Activated naive CD4-positive, alpha-beta T cell (primary cell): ENCODE measurements at places on chromosomes 3 and 15.

DNA sequence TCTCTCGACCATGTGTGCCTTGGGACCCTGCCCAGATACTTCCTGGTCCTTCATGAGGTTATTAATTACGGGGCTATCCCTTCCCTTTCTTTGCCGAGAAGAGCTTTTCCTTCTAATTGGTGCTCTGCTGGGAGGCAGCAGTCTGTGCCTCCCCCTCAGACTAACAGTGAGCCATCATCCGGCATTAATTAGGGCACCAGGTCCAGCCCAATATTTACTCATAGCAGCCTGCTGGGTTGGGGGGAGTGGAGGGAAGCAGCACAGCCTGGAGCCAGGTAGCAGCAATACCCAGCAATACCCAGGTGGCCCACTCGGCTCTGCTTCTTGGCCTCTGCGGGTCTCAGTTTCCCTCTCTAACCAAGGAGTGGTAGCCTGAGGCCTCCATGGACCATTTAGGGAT lies 20.1 kb downstream of the CACNA2D2 start:
- DNase-seq = no peak

DNA sequence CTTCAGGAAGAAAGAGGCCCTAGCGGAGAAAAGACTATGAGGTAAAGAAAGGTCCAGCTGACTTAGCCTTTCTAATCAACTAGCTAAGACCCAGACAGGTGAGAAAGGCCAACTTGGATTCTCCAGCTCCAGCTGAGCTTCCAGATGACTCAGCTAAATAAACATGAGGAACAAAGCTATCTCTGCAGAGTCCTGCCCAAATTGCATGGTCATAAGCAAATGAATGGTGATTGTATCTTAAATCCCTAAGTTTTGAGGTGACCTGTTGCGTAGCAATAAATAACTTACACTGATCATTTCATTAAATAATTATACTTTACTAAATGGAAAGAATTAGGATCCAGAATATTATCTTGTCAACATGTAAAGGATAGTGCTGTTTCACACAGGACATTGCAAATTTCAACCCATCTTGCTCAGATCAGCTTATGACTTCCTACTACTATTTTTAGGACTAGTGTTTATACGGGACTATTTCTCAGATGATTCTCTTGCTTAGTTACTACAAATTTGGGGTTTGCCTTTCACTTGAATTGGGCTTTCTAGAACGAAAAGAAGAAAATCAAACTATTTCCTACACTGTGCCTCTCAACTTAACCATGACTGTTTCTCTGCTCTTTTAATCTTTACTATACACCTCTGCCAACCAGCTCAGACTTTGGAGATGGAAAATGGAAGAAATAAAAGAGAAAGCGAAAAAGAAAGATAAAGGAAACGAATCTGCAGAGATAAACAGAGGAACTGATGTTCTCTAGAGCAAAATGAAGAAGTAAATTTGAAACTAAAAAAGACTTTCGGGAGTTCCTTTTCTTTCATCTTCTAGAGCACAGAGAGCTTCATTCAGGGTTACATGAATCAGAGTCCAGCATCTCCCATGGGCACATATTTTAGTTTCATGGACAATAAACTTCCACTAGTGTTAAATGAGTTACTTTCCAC lies 6.6 kb upstream of the ADGRG7 start:
- no peak for DNase-seq

DNA sequence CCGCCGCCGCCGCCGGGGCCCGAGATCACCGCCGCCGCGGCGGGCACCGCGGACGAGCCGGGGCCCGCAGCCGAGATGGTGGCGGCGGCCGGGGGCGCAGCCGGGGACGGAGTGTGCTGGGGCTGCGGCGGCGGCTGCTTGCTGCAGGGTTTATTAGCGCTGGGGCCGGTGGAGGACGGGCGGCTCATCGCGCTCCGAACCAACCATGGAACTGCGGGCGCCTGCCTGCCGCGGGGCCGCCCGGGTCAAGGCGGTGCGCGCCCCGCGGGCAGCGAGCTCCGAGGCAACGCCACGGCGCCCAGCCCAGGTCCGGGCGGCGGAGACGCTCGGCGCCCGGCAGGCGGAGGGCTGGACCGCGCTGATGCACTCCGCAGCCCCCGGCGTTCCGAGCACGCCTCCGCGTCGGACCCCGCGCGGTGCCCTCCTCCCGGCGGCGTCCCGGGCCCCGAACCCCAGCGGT lies 277 bp downstream of the SIAH2 start:
- DNase-seq = peak; percentile 29

DNA sequence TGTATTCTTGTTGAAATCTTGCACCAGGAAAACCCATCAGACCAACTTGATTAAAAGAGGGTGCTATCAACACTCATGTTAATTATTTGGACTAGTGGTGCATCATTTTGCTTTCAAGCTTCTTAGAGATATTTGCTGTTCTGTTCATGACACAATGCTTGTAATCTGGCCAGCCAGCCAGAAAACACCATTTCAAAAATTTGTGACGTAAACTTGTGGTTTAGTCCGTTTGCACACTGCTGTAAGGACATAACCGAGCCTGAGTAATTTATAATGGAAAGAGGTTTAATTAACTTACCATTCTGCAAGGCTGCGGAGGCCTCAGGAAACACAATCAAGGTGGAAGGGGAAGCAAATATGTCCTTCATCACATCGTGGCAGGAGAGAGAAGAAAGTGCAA lies 374.3 kb upstream of the TGFBR2 start:
- DNase-seq = no peak

GRCh38 chr15:70569714-70570231 lies 193.6 kb downstream of the UACA start:
- DNase-seq = no peak

- DNase-seq = no peak
Measured at GRCh38 chr15:39022532-39023305, 458.1 kb upstream of the RASGRP1 start.

DNA sequence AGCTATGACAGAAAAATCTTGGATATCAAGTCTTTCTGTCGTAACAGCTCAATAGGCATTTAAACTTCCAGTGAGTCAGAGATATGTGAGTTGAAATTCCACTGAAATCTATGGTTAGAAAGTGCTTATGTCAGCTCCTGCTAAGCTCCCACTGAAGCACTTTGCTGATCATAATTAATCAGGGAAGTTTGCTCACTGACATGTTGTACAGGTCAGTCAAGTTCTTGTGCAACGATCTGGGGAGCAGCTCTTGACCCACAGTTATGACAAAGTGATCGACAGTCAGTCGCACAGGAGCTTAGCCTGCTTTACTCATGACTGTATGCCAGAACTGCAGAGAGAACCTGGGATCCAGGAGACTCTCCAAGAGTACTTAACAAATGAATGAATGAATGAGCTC lies 453.5 kb downstream of the SOX2 start:
- DNase-seq = no peak

GRCh38 chr3:53525765-53526703 lies 31.6 kb downstream of the CACNA1D start:
- no peak for DNase-seq

DNA sequence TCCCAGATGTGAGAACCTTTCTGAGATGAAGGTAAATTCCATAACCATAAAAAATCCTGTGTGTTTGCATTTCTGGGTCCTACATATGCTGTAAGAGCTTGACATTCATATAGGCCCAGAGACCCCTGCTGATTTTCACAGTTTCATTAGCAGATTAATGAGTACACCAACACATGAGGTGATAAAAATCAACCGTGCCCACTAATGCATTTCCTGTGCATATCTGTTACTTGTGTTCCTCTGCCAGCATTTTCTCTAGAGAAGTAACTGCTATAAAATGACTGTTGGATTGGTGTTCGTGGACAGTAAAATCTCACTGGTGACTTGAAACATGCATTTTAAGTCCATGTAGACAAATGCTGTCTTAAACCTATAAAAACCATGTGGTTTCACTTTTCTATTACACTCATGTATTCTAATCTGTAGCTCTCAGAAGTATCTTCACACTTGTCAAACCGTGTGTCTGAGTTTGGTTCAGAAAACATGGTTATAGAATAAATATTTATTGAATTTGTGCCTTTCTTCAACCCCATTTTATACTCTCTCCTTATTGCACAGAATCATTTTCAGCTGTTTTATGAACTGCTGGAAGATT lies 14.6 kb downstream of the MAP2K5 start:
- no peak for DNase-seq

DNA sequence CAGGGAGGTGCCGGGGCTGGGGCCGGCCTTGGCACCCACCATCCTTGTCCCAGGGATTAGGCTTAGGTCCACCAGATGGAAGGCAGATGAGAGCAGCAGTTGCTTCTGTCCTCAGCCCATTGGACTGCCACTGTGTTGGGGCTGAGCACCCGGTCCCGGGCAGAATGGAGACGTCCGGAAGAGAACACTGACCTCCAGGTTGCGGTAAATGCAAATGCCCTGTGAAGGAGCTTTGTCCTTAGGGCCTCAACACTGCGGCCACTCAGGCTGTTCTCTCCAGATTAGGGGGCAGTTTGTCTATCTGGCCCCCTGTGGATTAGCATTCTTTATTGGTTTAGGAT lies at the start of gene SERINC4:
TSS of gene SERINC4 (minus strand) at position 276 of the 341 bp plus-strand sequence. CDS start at position 42, 234 bp downstream.
- no peak for DNase-seq

- no peak for DNase-seq
Measured at GRCh38 chr15:28963711-28964081, 77.9 kb downstream of the APBA2 start.

- no peak for DNase-seq
Measured at GRCh38 chr3:155093261-155093660, 13.1 kb downstream of the MME start.

DNA sequence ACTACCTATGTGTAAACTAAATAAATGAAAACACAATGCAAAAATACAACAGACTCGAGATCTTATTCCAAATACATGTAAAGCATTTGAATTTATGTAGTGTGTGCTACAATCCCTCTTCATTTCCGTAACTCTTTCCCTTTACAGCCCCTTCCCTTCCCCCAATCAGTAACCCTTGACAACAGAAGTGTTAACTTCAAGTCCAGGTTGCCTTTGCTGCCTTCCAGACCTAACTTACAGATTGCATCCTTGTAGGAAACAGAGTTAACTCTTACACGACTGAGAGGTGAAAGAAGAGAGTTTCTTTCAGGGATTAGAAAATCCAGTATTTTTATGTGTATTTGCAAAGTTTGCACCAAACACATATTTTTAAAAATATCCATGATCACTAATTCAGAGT lies 1.4 kb upstream of the ROBO1 start:
- no peak for DNase-seq

DNA sequence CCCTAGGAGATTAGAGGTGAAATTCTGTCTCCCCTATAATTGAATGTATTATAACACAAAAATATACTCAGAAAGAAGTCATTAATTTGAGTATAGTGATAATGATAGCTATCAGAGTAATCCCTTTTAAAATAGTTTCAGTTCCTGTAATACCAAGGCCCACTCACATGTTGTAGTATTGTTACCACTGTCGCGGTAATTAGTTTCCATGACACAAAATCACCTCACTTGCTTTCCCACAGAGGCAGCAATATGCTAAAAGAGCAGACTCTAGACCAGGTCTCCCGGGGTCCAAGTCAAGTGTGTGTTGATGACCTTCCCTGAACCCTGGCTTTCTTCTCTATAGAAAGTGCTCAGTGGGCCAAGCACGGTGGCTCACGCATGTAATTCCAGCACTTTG lies 39.5 kb upstream of the NSMCE3 start:
- no peak for DNase-seq

- DNase-seq = peak; percentile 14
Measured at GRCh38 chr15:40873694-40874561, at the start of gene RHOV. Gene RHOV, minus strand, starts transcription at chr15:40874234. Its CDS starts 95 bp downstream, at chr15:40874139.

DNA sequence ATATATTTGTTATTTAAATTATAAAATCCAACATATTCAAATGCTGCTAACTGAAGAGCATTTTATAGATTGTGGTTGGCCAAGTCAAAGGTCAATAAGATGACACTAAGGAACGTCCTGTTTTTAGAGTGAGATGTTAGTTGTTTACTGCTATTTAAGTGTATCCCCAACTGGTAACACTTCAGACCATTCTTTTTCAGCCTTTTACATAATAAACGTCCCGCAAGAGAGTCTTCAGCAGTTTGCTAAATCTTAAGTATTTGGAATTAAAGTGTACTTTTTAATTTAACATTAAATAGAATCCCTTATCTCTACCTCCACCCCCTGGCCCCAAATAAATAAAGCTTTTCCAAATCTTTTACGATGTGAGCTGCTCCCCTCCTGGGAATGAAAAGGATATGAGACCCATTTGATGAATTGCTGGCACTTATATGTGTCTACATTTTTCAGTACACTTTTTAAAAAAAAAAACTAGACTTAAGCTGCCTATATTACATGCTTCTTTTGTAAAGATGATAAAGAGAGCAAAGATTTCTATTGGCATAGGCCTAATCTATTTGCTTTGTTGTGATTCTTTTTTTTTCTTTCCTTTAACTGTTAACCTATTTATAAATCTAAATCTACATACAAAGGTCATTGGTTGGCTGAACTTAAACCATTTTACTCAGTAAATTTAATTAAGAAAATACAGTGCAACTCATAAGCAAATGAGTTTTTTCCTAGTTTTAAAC lies 101.8 kb upstream of the SKOR1 start:
- DNase-seq = no peak

DNA sequence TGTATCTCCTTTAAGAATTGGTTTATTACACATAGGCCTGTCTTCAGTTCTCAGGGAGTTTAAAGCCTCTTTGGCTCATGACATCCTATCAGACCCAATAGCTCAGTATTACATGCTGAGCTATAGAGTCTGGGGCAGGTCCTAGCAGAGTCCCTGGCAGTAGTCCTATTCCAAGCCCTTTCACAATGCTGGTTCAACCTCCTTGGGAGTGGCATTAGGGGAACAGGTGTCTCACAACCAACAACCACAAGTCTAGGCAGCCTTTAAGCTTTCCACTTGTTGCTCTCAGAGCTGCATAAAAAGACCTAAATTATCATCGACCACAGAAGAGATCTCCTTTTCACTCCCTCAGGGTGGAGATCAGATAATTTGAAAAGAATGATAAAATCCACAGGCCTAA lies 22.8 kb upstream of the C2CD4B start:
- no peak for DNase-seq

- DNase-seq = no peak
Measured at GRCh38 chr3:44206862-44207652, 34.6 kb upstream of the TOPAZ1 start.

- DNase-seq = no peak
Measured at GRCh38 chr3:143529018-143529478, 319.2 kb downstream of the SLC9A9 start.

DNA sequence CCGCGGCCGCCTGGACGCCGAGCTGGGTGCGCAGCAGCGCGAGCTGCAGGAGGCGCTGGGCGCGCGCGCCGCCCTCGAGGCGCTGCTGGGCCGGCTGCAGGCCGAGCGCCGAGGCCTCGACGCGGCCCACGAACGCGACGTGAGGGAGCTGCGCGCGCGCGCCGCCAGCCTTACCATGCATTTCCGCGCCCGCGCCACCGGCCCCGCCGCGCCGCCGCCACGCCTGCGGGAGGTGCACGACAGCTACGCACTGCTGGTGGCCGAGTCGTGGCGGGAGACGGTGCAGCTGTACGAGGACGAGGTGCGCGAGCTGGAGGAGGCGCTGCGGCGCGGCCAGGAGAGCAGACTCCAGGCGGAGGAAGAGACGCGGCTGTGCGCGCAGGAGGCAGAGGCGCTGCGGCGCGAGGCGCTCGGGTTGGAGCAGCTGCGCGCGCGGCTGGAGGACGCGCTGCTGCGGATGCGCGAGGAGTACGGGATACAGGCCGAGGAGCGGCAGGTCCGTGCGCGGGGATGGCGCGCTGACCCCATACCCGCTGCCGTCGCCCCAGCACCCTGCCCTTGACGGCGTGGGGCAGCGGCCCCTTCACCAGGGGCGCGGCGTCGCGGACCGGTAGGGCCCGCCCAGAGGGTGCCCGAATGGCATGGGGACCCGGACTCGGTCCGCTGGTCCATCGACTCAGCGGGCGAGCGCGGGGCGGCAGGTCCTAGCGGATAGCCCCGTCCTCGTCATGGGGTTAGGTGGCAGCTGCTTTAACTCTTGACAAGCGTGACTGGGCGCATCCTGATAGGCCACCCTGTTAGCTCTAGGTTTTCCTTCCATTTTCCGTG lies 848 bp downstream of the SYNM start:
- no peak for DNase-seq
